Tibial nerve (tissue), 4 donors: ENCODE measurements at places on chromosomes 1 and 21. TPM values are rescaled to one million over a fixed set of nuclear protein-coding genes. Genes with fewer than 3 reads are reported as not detected.

DNA sequence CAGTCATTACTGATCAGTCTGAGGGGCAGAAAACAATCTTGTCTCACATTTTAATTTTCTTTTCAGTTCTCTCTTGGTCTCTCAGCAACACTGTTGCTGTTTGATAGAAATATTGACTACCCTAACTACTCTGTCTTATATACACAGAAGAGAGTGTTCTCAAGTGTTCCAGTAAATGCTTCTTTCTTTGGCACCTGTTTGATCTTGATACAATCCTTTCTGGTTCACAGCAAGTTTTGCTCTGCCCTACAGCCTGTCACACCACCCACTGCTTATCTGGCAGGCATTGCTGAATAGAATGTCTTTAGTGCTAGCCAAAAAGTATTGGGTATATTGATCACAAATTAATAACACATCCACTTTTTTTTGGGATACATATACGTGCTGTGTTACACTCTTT is 75.7 kb upstream of the WLS start:
- DNase-seq, result no peak

ANKRD34A gene
- total RNA-seq, result 1.7 TPM

- no peak for DNase-seq
These were observed 852 bp downstream of the KTI12 start for GRCh38 chr1:52032785-52033131.

FAM163A gene
- not detected for total RNA-seq

DNA sequence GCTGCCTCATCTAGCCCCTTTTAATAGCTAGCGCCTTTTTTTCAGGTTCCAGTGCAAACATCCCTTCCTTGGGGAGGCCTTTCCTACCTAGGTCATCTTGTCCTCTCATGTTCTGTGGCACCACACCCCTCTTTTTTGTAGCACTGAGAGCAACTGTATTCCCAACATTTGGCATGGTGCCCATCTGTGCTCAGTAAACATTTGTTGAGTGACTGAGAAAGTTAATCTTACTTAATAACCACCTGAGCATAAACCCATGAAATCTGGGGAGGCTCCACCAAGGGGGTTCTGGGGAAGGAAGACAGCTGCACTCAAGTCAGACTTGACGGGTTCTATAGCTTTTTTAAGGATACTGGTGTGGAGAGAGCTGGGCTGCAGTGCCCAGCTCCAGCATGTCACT is 90.0 kb downstream of the NOS1AP start:
- no peak for DNase-seq

TMEM54 gene
- total RNA-seq, result 35.1 TPM

DNA sequence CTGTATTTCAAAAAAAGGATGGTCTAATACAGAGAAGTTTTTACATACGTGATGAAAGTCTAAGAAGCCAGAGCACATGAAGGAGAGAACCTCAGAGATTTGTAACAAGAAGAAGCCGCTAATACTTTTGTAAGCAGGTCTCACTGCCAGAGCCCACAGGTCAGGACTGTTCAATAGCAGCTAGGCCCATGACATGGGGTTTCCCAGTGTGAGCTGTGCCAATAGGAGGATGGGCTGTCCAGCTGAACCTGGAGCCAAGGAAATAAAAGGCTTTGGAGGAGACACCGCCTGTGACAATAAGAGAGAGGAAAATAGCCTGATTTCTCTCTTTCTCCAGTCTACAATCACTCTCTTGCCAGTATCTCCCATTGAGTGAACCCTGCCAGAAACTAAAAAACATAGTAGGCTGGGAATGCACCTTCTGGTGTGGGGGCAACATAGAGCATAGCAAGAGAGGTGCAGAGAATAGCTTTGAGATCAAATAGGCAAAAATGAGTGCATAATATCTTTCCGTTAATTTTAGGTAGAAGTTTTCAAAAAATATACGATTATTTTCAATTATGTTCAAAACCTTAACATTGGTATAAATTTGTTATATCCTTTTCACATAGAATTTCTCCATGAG is 360.3 kb downstream of the NEGR1 start:
- DNase-seq, result no peak

- no peak for DNase-seq
These were observed 19.1 kb upstream of the HDAC1 start for GRCh38 chr1:32272557-32273390.
